ENCODE measurements at places on chromosomes 7 and 10.
A peak's percentile ranks its signal among the peaks of the same experiment; 100 is the strongest.

DNA sequence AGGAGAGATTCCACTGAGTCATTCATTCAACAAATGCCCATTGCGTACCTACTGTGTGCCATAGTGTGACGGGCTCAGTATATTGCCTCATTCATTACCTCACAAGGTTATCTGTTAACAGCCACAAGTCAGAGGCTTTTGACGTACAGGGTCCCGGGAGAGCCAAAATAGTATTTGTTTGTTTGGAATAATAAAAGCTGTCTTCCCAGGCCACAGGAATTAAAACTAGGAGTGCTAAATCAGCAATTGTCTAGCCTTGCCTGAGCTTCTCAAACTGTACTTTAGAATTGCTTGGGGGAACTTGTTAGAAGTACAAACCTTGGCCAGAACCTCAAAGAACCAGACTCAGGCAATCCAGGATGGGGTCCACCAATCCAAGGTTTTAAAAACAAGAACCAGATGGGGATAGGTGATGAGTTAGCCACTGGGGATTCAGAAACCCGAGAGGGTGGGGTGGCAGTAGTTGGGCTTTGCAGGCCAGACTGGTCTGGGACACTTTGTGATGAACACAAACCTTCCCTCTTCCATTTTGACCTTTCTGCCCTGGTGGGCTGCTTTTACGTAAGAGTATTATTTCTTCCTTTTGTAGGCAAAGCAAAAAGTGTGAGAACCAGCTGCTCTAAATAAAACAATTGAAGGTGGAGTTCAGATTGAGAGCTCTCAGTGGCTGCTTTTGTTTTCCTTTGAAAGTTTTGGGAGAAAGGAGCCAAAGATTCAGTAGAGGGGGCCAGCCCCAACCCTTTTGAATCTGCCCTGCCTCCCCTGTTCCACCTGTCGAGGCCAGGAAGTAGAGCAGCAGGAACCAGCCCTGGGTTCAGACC, 113.0 kb upstream of the ANLN start:
- peak; percentile 7 for DNase-seq

GRCh38 chr7:25863729-25864110, 288.3 kb upstream of the NFE2L3 start:
- DNase-seq: no peak

DNA sequence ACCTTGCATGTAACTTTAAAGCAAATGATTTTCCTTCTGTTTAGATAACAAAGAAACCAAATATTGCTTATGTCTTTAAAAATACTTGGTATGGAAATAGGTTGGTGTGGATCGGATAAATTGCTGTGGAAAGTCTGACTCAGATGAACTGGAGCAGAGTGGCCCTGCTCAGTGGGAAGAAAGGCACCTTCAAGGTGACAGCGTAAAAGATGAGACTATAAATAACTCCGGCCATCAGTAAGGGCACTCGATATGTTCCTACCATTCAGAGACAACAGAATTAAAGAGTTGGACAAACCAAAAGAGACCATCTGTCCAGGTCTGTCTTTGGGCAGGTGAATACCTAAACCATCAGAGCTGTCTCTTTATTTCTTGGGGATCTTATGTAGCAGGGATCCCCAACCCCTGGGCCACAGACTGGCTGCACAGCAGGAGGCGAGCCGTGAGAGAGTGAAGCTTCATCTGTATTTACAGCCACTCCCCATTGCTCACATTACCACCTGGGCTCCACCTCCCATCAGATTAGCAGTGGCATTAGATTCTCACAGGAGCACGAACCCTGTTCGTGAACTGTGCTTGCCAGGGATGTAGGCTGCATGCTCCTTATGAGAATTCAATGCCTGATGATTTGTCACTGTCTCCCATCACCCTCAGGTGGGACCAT, 357.1 kb downstream of the PRPF18 start:
- DNase-seq: no peak

- no peak for DNase-seq
Measured at GRCh38 chr10:126042354-126042753, 146.0 kb downstream of the FANK1 start.

GRCh38 chr10:44864051-44864450, 47.1 kb upstream of the TMEM72 start:
- no peak for DNase-seq

- peak; percentile 98 for DNase-seq
Measured at GRCh38 chr7:95596198-95597063, at the start of gene PDK4. PDK4 (minus strand) TSS chr7:95596516; CDS start chr7:95596293, 223 bp downstream.

DNA sequence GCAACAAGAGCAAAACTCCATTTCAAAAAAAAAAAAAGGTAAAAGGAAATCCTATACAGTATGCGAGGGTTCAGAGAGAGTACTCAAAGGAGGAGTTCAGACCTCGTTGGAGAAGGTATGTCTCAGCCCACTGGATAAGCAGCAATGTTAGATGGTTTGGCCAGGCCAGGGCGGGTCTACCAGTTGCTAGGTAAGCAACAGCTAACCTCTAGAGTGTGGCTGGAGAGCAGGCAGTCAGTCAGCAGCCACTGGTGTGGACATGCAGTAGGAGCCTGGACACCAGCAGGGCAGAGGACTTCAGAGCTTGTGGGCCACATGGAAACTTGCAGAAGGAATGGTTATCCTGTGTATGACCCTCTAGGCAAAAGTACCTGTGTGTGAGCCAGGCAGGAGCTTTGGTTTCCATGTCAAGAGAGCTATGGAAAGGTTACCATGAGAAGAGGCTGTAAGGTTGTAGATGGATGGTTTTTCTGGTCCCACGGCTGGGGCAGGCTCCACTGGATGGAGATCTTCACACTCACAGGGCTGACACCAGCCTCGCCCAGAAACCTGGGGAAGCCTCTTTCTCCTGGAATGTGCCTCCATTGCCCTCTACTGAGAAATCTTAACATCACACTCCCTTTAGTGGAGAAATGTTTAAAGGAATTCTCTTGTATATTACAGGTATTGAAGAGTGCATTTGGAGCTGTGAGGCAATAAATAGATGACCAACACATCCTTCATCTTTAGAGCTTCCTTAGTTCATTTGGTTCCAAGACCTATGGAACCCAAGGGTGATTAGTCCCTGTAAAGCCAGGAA, 63.6 kb downstream of the CCDC186 start:
- no peak for DNase-seq

GRCh38 chr10:131656009-131656408, 244.8 kb upstream of the PPP2R2D start:
- DNase-seq: peak; percentile 26

DNA sequence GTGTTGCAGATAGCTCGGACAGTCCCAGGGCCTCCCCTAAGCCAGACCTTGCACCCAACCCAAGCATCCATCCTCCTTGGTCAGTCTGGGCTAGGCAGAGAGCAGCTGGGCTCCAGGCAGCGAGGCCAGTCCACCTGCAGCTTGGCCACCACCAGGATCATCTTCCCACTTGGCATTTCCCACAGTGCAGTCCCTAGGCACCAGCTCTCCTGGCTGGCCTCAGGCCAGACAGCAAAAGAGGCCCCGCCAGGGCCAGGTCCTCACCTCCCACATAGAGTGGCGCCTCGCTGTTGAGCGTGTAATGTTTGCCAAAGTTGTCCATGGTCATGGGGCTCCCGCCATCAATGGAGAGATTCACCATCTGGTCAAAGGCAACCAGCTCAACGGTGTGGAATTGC, 171.7 kb downstream of the LCOR start:
- DNase-seq: no peak

DNA sequence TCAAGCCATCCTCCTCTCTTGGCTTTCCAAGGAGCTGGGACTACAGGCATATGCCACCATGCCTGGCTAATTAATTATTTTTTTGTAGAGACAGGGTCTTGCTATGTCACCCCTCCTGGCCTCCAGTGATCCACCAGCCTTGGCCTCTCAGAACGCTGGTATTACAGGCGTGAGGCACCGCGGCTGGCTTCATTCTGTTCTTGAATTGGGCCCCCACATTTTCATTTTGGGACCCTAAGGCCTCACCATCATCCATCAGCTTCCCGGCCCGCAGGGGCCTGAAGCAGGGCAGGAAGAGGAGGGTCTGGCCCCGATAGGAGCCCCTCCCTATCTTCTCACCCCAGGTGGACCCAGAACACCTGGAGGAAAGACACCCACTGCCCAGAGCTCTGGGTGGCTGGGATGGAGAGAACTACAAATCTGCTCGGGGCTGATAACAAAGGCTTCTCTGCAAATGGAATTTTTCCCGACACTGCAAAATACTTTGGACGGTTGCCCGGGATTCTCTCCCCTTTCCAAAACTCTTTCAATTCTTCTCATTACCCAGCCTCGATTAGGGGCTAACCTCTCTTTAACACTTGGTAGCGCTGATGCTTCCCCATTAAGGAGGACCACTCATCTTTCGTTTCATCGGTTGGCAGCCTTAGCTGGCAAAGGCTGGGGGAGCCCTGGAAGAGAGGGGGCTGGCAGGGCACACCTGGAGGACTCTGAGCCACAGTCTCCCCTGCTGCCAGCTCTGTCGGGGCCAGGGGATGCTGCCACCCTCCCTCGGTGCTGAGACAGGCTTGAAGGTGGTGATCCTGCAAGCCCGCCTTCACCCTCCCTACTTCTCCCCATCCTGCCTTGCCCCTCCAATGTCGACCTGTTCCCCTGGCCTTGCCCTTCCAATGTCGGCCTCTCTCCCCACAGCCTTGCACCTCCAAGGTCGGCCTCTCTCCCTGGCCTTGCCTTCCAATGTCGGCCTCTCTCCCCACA, 81.0 kb upstream of the GNA12 start:
- DNase-seq: no peak

GRCh38 chr10:12181065-12181775, 14.5 kb downstream of the NUDT5 start:
- no peak for DNase-seq

DNA sequence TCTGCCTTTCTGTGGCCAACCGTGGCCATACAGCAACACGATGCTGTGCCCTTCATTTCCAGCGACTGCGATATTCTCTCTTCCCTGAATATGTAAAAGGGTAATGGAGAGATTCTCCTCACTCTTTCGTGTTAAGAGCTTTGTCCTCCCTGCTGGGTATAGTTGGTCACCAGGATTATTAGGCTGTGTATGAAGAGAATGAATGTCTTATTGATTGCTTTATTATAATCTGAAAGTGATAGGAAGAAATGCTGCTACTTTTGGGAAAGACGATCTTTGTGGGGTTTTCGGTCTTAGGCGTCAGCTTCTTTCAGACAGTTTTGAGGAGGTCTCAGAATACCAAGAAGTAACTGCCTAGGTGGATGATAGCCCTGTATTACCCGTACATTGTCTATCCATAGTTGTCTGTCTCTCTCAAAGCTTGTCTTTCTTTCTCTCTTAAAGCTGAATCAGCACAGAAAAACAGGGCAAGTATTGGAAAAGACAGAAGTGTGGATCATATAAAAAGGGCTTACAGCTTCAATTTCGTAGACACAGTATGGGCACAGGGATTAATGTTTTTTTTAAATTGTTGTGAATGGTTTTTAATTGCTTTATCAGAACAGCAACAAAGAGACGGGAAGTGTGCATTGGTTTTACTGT, 1.2 kb downstream of the AHCYL2 start:
- DNase-seq: no peak

DNA sequence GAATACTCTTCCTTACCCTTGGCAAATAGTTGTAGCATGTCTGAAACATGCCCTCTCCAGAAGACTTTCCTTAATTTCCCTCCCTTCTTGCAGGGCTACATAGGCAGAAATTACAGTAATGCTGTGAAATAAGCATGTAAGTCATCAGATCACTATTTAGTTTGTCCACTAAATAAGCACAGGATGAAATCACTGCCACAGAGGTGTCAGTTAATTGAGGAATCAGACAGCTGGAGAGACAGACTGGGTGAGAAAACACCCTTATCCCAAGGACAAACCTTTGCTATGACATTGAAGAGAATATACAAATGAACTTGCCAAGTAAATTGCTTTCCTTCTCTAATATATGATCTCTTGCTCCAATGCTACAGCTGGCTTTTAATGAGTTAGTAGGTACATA, 129.3 kb downstream of the CHRM2 start:
- DNase-seq: no peak

DNA sequence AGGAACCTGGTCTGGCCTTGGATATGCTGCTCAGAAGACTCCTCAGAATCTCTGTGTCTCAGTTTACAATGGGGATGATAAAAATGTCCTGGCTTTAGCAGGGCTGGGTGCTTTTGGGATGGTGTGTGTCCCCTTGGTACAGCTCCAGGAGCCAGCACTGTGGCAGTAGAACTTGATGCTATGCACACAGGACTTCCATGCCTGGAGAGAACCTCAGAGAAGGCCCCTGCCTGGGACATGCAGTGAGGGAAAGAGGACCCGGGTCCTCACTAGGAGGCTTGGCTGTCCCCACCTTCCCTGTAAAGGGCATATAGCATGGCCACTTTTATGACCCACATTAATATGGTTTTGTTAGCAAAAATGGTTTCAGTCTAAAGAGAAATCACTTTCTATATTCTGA, 100.5 kb downstream of the GLRX3 start:
- DNase-seq: no peak

- DNase-seq: no peak
Measured at GRCh38 chr7:150998341-150998740, 7.5 kb downstream of the NOS3 start.

DNA sequence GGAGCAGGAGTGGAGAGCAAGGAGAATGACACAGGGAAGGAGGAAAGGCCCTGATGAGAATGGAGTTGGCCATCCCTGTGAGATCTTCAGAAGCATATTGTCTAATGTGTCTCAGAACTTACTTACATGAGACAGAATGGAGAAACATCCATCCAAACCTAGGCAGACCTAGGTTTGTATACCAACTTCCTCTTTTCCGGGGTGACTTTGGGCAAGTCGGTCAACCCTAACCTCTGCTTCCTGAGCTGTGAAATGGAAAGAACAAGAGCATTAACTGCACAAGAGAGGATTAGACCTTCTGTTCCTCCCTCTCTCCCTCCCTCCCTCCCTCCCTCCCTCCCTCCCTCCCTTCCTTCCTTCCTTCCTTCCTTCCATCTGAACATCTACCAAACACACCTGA, 4.5 kb downstream of the GHRHR start:
- DNase-seq: no peak
